ENCODE measurements at places on chromosomes 3 and 15.

- no peak for DNase-seq
Observed at GRCh38 chr3:123027292-123028232, at the start of gene SEMA5B. Gene SEMA5B (minus strand): TSS chr3:123027763. CDS start chr3:122961263, 66,500 bp downstream.

- no peak for DNase-seq
Observed at GRCh38 chr3:50267280-50267913, 1.6 kb upstream of the SEMA3B start.

- no peak for DNase-seq
Observed at GRCh38 chr15:82178061-82178460, 84.5 kb downstream of the EFL1 start.

DNA sequence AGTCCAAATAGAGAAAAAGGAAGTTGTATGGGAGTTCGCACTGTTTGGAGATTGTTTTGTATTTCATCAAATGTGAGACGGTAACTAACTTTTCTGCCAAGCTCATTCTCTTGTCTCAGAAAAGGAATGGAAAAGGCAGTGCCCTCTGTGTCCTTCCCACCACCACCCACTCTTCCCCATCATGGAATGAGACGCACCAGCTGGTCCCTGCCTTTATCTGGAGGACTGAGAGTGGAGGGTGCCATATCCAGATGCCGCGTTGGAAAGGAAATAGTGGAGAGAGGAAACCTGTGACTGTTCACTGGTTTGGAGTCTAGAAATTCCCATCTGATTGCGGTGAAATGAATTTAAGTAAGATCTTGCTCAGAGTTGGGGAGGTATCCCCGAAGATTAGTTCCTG is 3.7 kb upstream of the CCK start:
- DNase-seq = no peak

- no peak for DNase-seq
Observed at GRCh38 chr3:18725668-18726407, 300.7 kb upstream of the SATB1 start.

DNA sequence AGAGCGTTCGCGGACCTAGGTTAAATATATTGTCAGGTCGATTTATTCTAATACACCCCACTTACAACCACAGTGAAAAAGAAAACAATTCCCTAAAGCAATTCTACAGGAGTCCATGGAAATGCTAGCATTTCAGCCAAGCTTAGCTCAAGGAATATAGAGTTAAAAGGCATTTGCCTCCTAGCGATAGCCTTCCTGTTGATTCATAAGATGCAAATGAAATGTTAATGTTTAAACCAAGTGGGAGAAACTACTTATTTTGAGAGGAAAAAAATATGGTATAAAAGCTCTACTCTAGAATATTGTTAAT is 1.7 kb upstream of the ALCAM start:
- DNase-seq = no peak

DNA sequence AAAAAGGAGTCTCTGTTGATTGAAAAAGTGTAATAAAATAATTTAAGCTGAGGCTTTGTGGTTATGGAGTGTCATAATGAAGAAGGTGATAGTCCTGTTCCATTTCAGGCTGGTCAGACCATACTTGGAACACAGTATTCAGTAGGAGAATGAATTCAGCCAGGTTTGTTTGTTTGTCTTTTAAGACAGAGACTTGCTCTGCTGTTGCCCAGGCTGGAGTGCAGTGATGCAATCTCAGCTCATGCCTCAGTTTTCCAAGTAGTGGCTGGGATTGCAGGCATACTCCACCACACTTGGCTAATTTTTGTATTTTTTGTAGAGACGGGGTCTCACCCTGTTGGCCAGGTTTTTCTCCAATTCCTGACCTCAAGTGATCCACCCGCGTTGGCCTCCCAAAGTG is 33.5 kb downstream of the IQGAP1 start:
- no peak for DNase-seq

DNA sequence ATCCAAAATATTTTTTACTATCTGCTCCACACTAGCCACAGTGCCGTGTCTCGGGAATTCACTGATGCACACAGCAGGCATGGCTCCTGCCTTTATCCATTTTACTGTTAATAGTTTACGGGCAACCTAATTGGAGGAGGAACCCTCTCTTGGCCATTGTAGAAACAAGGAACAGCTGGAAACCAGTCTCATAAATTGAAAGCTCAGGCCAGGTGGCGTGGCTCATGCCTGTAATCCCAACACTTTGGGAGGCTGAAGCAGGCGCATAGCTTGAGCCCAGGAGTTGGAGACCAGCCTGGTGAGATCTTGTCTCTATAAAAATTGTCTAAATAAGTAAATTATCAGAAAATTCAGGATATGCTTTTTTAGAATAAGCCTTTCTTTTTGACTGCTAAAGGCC is 39.0 kb downstream of the IL5RA start:
- no peak for DNase-seq

DNA sequence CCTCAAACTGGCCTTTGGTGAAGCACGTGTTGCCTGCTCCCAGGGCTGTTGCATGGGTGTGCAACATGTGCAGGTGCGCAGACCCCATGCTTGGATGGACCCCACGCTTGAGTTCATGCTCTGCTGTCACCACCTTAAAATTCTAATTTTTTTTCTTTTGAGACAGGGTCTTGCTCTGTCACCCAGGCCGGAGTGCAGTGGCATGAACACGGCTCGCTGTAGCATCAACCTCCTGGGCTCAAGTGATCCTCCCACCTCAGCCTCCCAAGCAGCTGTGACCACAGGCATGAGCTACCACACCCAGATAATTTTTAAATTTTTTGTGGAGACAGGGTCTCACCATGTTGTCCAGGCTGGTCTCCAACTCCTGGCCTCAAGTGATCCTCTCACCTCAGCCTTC is 9.1 kb upstream of the IGDCC3 start:
- DNase-seq = no peak

DNA sequence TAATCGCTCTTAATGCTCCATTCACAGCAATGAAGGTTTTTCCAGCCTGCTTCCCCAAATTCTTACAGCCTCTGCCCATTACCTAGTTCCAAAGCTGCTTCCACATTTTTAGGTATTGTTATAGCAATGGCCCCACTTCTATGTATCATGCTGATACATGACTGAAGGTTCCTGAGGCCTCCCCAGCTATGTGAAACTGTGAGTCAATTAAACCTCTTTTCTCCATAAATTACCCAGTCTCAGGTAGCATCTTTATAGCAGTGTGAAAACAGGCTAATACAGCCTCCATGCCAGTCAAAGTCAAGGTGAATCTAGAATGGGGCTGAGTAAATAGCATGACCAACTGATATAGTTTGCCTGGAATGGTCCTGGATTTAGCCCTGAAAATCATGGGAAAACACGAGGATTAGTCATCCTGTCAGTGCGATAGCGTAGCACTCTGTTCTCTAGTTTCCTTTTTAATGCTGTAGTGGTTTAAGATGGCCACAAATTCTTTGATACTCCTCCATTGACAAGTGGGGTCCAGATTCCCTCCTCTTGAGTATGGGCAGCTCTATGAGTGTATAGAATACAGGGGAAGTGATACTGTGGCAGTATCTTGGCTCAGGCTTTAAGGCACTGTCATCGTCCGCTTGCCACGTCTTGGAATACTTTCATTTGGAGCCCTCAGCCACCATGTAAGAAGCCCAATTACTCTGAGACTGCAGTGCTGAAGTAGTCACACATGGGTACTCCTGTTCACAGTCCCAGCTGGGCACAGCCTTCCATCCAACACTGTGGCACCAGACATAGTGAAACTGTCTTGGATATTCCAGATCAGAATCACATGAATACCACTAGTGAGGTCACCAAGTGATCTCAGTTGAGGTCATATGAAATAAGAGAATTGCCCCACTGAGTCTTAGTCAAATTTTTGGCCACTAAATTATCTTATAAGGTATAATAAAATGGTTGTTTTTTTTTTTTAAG is 94.0 kb upstream of the PLCL2 start:
- no peak for DNase-seq

DNA sequence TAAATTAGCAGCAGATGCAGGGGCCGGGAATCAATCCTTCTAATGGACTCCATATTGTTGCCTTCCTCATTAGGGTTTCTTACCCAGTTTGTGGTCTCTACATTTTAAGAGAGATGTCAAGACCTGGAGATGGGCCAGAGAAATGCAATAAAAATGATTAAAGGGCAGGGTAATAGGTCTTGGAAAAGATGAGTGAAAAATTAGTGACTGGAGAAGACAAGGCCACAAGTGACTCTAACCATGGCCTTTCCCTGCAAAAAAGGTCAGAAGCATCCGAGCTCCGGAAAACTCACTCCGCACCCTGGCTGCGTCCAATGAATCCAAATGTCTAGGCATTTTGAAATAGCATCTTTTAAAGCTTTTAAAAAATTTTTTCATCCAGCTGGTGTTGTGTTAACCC is 152.8 kb downstream of the ARRDC4 start:
- no peak for DNase-seq

DNA sequence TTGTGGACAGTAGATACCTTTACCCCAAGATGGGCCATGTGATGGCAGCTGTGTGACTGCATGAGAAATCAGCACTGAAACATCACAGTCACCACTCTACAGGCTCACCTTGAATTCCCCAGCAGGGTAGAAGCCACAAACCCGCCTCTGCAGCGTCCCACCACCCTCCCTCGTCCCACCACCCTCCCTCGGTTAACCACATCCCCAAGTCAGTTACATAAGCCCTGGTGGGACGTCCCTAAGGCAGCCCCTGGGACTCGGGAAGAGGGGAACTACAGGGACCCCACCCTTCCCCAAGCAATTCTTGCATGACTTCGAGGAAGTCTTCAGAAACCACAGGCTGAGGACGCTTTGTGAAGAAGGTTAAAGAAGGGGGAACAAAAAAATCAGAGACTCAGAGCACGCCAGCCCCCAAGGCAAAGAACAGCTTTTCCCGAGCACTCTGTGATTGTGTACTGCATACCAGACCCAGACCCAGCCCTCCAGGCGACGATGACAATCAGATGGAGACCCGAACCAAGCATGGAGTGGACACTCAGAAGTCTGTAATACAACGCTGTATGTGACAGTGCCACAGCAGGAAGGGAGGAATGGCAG is 60.5 kb downstream of the SH3BP5 start:
- DNase-seq = no peak

DNA sequence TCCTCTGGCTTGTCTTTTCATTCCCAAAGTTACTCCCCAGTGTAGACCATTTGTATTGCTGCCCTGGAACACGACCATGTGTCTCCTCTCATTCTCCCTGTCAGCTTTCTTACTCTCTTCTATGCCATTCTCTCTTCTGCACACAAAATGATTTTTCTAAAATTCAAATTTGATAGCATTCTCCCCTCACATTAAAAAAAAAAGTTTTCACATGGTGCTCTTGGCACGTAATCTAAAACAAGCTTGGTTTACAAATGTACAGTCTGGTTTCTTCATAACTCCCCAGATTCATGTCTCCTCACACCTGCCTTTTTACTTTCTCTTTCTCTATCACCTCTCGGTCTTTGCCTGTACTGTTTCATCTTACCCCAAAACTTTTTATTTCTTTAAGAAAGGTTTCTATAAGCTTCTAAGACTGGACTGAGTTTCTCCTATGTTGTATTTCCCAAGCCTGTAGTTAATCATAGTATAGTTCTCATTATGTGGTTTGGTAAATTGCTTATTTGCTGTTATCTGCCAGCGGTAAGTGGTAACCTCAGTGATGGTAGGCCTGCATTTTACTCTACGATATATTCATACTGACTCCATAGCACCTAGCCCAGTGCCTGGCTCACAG is 31.2 kb downstream of the BCHE start:
- DNase-seq = no peak

GRCh38 chr15:36917411-36918267 is 182.7 kb downstream of the MEIS2 start:
- no peak for DNase-seq

- DNase-seq = no peak
Observed at GRCh38 chr3:99351122-99351521, 287.3 kb upstream of the COL8A1 start.

- DNase-seq = no peak
Observed at GRCh38 chr3:53382106-53382505, 34.8 kb upstream of the DCP1A start.

GRCh38 chr15:70062321-70062956 is 35.3 kb downstream of the TLE3 start:
- no peak for DNase-seq

GRCh38 chr3:149327156-149327555 is 6.3 kb downstream of the TM4SF18 start:
- DNase-seq = no peak

DNA sequence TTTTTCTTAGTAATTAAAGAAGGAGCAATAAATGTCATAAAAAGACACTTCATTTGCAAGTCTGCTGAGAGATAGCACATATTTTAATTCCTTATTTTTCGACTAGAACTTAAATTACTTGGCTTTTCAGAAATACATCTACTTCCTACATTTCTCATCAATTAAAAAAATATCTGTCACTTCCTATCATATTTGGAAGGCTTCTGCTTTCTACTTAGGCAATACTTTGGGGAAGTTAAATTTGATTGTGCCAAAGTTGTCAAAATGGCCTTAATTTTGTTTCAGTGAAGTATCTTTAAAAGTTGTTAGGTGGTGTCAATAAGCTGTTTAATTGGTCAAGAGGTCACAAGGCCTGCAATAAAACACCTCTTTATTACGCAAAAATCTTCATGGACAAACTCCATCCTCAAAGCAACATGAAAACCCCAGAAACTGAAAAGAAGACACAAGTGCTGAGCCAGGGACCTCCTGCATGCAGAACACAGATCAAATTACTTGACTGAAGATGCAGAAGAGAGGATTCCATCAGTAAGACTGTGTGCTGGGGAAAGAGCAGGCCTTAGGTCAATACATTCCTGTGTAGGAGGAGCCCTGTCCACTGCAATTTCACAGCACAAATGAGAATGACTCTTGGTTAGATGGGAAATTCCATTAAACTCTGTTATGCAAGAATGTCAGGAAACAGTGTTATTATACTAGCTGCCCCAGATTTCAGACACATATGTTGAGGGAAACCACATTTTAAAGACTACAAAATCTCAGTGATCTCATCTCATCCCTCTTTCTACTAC is 48.0 kb upstream of the FSTL1 start:
- no peak for DNase-seq

- DNase-seq = no peak
Observed at GRCh38 chr15:40958723-40959122, 5.5 kb downstream of the CHAC1 start.

DNA sequence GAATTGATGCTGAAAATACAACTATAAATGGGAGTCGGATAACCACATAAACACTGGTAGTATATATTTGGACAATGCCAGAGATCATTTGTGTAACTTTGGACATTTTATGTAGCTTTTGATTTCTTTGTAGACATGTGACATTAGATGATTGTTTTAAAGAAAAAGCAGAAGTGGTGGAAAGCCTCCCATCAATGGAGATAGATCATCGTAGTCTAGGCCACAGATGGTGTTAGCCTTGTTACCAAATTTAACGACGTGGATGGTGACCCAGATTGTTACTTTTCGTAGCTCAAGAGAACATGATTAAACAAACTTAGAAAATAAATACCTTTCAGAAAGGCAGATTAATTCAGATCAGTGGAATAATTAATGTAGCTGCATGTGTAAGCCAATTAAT is 8.8 kb downstream of the CACNA1D start:
- no peak for DNase-seq

DNA sequence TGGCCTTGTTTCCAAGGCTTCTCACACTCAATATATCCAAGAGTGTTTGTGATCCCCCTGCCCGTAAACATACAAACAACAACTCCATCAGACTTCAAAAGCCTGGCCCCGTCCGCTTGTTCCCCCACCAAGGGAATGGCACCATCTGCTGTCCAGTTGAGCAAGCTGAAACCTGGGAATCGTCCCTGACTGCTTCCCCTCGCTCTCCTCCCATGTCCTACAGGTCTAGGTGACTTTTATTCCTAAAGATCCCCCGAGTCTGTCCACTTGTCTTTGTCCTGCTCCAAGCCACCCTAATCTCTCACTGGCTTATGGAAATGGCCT is 27.9 kb upstream of the FAM174B start:
- no peak for DNase-seq

Measured in stimulated activated CD4-positive, alpha-beta T cell treated with anti-CD3 and anti-CD28 coated beads, Interleukin-1b, Interleukin-23, amount 100 ng/mL, for 24 hours (primary cell).